ENCODE measurements at places on chromosomes 12 and 14.
A peak's percentile ranks its signal among the peaks of the same experiment; 100 is the strongest.

DNA sequence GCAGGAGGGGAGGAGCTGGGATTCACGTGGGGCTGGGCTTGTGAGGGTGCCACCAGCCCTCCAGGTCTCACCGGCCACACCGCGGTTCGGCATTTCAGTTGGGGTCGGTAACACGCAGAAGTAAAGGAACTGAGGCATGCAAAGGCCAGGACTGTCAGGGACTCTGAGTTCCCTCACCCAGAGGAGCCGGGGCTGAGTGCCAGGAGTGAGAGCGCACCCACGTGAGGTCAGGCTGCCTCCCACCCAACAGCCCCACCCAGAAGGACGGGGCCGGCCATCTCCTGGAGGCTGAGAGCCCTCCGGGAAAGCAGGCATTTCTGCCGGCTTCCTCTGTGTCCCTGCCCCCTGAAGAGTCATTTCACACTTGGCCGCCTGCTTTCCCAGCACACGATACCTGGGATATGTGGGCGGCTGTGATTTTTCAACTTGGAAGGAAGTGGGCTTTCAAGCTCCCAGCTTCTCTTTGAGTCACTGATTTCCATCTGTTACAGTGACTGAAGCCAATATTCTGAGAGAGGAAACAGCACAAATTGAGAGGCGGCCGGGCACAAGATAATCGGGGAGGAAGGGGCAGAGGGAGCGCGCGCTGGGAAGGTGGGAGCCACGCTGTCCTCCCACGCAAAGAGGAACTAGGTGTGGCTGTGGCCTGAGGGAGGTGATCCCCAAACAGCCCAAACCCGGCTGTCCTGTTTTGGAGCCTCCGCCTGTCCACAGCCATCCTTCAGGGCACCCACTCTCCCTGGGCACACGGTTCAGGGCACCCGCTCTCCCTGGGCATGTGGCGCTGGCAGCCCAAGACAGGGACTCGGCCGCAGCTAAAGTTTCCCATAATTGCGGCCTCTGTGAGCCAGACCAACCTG, 19.0 kb downstream of the GALNT9 start:
- DNase-seq = no peak

GRCh38 chr12:12835378-12836146, 22.4 kb downstream of the DDX47 start:
- peak; percentile 40 for DNase-seq

- no peak for DNase-seq
Observed at GRCh38 chr14:99733540-99734405, 49.7 kb downstream of the CYP46A1 start.

GRCh38 chr14:88296351-88296750, 26.7 kb downstream of the KCNK10 start:
- no peak for DNase-seq

- peak; percentile 38 for DNase-seq
Observed at GRCh38 chr12:124774462-124775167, 89.0 kb downstream of the SCARB1 start.
